Left cardiac atrium (tissue), 4 donors: ENCODE measurements at places on chromosomes 12 and 14. TPM values are rescaled to one million over a fixed set of nuclear protein-coding genes. Genes with fewer than 3 reads are reported as not detected.

DNA sequence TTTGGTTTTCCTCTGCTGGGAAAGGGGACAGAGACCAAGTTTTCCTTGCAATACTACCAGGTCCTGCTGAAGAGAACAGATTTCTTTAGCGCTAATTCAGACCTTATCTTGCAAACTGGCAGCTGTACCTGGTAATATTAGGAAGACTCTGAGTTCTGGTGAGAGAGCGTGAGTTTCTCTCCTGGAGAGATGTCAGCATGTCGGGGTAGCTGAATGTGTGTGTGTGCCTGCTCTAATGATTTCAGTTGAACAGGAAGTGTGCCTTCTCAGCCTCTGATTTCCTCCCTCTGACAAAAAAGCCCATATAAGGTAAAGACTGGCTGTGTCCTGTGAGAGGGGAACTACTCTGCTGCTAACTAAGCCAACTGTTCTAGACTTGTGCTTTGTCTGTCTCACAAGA is 10.3 kb upstream of the ERP27 start:
- DNase-seq, result no peak

DNA sequence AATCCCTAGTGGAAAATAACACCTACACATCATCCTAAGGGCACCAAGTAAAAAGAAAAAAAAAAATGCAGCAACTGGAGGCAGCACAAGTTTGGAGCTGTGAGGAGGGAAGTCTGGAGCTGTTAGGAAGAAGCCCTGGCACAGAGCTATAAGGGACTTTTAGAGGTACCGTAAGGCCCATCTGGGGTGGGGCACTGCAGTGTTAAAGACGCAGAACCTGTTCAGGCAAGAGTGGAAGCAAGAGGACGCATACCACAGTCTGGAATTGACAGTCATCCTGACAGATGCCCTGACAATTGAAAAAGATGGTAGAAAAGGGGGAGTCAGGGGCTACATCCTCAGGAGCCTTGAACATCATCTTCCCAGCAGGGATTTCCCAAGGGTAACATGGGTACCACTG is 195.9 kb upstream of the PLEKHG7 start:
- DNase-seq, result no peak

DNA sequence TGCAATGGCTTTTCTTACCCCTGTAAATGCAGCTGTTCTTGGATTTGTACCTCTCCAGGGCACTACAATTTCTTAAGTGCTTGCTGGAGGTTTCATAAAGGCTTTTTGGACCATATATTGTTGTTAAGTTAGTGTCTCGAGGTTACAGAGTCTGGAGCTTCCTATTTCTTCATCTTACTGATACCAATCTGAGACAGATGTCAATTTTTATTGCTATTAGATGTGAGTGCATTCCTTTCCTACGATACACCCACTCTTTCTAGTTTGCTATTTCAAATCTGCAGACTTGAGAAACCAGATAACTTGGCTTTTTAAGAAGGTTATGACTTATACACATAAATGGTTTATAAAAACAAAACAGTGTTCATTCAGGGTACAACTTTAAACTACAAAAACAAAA is 2.1 kb downstream of the NOXRED1 start:
- DNase-seq, result no peak

DNA sequence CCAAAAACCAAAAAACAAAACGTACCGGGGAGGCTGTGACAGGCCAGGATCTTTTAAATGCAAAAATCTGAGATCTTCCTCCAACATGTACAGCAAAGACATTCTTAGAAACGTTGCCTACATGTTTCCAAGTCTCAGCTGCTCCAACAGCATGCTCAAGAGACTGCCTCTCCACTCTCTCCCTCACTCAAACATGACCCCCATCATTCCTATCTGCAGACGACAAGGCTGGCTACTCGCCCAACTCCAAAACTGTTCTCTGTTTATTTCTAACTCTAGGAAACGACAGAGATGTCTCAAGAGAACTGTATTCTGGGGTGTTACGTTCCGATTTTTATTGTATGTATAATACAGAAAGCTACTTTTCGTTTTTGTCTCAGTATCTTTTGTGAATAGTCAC is 57.5 kb upstream of the TMCC3 start:
- DNase-seq, result peak; percentile 54

DNA sequence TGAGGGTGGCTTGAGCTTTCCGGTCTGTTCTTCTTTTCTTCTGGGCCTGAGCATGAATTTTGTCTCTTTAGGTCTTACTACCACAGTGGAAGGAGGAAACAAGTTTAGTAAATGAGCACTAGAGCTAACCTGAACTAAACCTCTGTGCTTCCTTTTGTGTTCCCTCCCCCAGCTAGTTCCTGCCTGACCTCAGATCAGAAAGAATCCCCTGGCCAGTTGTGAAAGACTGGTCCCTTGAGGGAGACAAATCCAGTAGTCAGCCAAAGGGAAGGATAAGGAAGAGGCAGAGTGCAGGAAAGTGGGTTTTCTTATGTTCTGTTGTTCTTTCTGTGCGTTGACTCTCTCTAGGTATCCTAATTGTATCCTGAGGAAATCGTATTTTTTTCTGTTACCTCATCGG is 17.5 kb downstream of the ZNF664 start:
- no peak for DNase-seq

DNA sequence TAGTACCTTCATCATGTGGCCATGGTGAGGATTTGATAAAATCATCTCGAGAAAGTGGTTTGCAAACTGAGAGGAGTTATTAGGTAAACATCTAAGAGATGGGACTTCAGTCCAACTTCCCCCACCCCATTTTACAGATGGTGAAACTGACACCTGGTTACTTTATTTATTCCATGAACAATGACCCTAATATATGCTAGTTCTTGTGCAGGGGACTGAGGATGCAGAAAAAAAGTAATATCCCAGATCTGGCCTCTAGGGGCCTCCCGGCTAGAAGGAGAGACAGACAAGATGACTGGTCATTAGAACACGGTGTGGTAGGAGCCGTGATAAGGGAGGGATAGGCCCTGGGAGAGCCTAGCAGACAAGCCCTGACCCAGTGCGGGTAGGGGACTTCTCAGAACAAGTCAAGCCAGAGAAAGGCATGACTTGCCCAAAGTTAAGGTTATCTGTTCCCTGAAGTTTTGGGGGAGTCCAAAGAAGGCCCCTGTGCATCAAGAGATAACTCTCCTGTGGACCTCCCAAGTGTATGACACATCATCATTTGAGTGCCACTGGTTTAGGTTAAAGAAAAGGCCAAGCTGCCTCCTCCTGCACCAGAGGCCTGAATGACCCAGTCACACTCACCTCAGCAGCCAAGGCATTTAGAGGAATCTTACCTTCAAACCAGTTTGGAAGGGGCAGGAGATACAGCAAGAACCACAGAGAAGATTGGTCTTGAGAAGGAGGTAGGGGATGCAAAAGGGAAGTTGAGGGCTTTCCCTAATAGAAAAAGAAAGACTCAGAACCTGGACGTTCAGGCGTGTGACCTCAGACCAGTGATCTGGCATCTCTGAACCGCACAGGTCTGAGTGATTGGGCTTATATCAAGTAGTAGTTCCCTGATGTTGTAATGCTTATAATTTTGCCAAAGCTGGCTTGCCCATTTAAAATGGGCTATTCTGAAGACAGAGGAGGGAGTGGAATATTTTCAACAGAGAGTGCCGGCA is 1.6 kb downstream of the CMKLR1 start:
- DNase-seq, result no peak

DNA sequence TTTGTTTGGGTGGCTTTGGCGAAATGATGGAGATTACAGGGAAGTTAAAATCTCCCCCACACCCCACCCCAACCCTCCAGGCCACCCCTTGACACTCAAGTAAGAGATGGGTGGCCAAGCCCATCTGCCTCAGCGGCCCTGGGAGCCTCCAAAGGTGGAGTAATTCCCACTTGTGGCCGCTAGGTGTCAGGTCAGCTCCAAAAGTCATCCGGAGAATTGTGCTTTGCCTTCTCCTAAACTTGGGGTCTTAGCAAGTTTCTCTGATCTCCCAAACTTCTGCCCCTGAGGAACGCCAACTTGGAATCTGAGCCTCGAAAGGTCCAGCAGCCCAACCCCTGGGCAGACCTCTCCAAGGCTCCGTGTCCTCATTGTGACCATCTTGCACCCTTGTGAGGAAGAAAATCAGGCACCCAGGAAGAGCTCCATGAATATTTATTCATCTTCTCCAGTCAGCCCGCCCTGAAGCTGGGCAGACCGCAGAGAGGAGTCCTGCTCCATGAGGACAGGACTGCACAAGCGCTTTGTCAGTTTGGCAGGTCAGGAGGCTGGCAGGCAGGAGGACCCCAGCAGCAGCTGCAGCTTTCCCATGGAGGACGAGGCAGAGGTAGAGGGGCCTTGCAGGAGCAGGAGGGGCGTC is 46.7 kb downstream of the LRRC74A start:
- peak; percentile 68 for DNase-seq

- no peak for DNase-seq
Measured at GRCh38 chr12:49019120-49019430, 499 bp upstream of the PRKAG1 start.

GRCh38 chr12:109428037-109428629 is 49.0 kb downstream of the KCTD10 start:
- peak; percentile 82 for DNase-seq

DNA sequence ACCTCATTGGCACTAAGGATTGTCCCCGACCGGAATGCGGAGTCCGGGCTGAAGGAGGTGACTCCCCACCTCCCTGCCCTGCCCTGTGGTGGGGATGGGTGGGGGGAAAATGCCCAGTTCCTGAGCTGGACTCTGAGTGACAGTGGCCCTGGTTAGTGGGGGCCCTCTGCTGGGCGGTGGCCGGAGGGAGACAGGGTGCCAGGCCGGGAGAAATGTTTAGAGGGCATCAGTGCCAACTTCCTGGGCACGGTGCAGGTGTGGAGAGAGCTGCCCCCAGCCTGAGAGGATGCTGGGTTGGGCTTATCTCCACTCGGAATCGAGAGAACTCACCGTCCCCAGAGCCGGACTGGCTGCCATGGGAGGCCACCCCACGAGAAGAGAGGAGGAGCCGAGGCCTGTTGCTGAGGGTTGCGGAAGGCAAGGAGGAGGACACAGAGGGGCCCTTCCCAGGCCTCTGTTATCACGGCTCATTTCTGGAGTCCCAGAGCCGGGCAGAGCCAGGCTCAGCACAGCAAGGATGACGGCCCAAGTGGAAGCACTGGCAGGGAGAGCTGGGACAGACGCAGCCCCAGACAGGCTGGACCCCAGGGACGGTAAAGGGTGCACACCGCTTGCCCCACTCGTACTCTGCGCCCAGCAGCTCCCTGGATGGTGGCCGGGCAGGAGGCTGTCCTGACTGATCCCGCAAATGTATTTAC is 156.7 kb downstream of the KIF26A start:
- peak; percentile 22 for DNase-seq

- peak; percentile 28 for DNase-seq
Measured at GRCh38 chr12:102769323-102769916, 147.6 kb downstream of the PAH start.

- DNase-seq, result no peak
Measured at GRCh38 chr14:36847366-36847765, 185.7 kb downstream of the PAX9 start.

DNA sequence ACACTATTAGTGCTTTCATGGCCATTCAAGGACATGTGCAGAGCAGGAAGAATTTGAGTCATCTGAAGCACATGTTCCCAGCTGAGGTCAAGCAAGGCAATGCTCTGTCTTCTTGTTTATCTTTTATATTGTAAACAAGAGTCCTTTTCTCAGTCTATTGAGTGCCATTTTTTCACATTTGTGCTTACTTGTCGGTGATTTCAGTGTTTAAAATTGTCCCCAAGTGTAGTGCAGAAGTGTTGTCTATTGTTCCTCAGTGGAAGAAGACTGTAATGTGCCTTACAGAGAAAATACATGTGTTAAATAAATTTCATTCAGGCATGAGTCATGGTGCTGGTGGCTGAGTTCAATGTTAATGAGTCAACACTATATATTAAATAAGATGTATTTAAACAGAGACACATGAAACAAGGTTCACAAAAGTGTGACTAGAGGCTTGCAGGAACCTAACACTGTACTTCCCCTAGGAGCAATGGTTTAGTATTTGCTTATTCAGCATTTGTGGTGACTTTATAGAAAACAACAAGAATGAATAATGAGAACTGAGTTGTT is 391.1 kb downstream of the LRIG3 start:
- no peak for DNase-seq

DNA sequence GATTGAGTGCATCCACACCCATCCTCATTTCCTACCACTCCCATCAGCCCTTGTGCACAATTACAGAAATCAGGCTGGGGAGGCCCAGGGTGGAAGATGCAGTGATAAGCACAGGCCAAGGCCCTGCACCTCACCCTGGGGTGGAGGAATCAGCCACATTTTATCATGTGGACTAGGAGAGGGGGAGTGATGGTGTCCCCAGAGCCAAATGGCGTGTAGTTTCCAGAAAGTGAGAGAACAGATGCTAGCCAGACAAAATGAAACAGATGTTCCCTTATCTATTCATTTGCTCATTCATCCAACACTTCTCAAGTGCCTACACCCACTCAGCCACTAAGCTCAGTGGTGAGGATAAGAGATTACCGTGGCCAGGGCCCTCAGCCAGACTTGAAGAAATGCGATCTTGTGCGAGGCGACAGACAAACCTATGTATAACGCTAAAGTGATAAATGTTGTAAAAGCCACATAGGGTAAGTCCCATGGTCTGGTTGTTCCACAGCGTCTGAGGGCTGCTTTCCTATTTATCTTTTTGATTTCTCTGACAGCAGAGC is 93.6 kb downstream of the STAB2 start:
- DNase-seq, result peak; percentile 74

- DNase-seq, result no peak
Measured at GRCh38 chr12:54608156-54608555, 19.7 kb upstream of the PPP1R1A start.

GRCh38 chr12:25152055-25152454 is 42.9 kb downstream of the DNAI7 start:
- DNase-seq, result no peak

- no peak for DNase-seq
Measured at GRCh38 chr12:53596920-53597363, 29.2 kb downstream of the ATF7 start.

DNA sequence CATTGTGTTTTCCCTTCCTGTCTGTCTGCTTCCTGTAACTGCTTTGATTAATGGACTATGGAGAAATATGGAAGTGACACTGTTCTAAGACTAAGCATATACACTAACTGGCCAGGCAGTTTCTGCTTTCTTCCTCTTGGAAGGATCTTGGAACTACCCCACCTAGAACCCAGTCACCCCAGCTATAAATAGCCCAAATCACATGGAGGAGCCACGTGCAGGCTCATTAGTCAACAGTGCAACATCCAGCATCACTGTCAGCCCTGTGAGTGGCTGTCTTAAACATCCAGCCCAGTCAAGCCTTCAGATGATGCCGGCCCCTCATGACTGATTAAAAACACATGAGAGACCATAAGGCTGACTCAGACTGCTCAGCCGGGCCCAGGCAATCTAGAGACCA is 39.2 kb downstream of the BCAT1 start:
- DNase-seq, result peak; percentile 51

The TMEM229B gene
- 6.5 TPM for total RNA-seq

The IL26 gene
- total RNA-seq, result not detected

The AHNAK2 gene
- 7.1 TPM for total RNA-seq

The TMEM233 gene
- 0.50 TPM for total RNA-seq

The EID3 gene
- total RNA-seq, result 1.7 TPM

The CISTR gene
- 1.4 TPM for total RNA-seq
